ENCODE measurements at places on chromosomes 1 and 21.

GRCh38 chr1:72936151-72936740 is 653.9 kb upstream of the NEGR1 start:
- DNase-seq = peak; percentile 27

GRCh38 chr1:28259934-28260802 is 850 bp downstream of the SESN2 start:
- peak; percentile 87 for DNase-seq

- peak; percentile 61 for DNase-seq
Measured at GRCh38 chr21:32413697-32414578, 1.4 kb downstream of the EVA1C start.

DNA sequence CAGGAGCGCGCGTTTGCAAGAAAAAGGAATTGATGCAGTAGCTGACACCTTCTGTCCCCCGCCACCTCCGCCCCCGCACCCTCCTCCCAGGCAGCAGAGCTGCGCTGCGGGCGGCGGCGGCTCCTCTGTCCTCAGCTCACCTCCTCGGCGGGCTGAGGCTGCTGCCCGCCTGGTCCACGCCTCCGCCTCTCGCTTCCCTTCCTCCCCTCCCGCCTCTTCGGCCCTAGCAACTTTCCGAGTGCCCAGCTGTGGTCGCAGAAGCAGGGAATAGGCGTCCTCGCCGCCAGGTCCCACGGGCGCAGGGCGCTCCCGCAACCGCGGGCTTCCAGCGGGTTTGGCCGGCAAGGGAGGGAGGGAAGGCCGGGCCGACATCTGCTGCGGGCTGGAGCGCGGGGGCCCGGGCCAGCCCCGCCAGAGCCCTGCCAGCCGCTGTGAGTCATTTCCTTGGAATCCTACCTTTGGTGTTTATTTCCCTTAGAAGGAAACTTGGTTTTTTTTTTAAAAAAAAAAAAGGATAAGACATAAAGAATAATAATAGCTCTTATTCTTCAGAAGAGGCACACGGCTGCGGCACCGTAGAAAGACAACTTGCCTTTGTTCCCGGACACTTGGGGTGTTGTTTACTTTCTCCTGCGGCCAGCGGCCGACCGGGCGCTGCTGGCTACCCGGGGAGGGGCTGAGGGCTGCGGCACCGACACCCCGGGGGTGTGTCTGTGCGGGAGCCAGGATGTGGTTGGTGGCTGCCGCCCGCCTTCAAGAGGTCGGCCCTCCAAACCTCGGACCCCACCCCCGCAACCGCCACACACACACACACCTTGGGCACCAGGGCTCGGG is 1.1 kb downstream of the SERTAD4 start:
- DNase-seq = peak; percentile 74

DNA sequence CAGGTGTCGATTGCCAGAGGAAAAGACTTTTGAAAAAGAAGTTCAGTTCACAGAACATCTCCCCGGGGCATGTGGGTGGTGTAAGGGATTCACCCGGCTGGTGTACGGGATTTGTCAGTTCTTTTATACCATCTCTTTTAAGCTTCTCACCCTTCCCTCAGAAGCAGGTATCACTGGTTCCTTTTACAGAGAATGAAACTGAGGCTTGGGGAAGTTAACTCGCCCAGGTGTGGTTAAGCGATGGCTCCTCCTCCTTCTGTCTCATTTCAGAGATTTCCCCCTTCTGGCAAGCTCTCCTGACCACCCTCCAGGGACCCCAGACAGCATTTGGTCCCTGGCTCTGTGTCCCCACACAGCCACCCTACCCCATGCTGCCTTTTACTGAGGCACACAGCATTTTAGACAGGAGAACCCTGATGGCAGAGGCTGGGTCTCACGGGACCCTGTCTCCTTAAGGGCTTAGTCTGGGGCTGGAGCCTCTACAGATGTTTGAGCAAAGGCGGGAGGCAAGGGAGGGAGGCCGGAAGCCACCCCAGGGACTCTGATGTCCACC is 2.8 kb upstream of the ECE1 start:
- DNase-seq = no peak

- peak; percentile 38 for DNase-seq
Measured at GRCh38 chr21:16186742-16187141, 457.0 kb downstream of the USP25 start.

DNA sequence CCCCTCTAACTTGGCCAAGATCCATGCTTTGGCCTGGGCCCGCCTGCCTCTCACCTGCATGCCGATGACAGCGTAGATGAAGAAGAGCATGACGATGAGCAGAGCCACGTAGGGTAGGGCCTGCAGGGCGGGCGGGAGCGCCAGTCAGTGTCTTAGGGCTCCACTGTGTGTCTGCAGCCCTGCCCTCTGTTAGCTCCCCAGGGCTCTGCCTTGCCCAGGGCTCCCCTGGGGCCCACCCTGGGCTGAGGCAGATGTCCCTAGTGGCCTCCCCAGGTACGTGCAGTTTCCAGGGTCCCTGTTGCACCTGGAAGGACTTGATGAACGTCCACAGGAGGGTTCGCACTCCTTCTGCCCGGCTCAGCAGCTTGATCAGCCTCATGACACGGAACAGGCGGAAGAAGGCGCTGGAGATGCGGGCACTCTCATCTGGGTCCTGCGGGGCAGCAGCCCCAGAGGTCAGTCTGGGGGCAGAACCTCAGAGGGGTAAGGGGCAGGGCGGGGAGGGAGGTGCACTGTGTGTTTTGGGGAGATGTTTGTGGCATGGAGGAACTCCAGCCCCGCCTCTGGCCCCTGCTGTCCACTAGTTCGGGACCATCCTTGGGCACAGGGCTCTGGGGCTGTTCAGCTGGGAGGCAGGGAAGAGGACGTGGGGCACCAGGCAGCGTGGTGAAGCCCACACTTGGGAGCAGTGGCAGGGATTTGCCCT is 29.8 kb upstream of the KIF21B start:
- DNase-seq = no peak

GRCh38 chr1:243447844-243448243 is 192.0 kb downstream of the SDCCAG8 start:
- DNase-seq = no peak

GRCh38 chr1:240732390-240732789 is 120.4 kb upstream of the GREM2 start:
- DNase-seq = peak; percentile 56

- no peak for DNase-seq
Measured at GRCh38 chr21:41098076-41098475, 69.9 kb upstream of the BACE2 start.

DNA sequence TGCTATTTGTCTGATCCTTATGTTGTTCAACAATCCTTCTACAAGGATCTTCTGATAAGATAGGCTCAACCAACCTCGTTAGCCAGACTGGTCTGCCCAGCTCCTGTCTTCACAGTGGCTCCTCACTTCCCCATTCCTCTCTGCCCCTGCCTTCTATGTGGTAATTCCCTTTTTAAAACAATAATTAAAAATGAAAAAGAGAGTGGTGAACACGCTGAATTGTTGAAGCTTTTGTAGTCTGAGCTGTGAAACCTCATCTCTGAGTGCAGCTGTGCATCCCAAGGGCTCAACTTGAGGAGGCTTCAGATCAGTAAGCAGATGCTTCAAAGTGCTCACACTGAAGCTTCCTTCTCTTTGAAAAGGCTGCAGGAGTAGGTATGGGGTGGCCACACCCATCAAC is 70.7 kb upstream of the JUN start:
- no peak for DNase-seq

DNA sequence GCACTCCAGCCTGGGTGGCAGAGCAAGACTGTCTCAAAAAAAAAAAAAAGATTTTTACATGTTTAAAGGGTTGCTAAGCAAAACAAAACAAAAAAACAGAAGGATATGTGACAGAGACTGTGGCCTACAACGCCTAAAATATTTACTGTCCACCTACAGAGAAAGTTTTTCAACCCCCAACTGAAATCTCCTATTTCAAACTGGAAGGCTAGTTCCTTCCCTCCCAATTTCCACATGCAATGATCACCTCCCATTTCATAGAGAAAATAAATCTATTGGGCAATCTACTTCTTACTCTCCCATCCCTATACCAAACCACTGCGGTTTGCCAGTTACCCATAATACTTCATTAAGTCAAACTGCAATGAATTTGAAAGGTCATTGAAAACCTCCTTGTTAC is 74.2 kb downstream of the ST3GAL3 start:
- no peak for DNase-seq

- DNase-seq = no peak
Measured at GRCh38 chr1:232880354-232880753, 70.1 kb upstream of the NTPCR start.

- peak; percentile 94 for DNase-seq
Measured at GRCh38 chr1:81702903-81703302, 97.8 kb upstream of the ADGRL2 start.

- DNase-seq = no peak
Measured at GRCh38 chr1:99005537-99005942, 879 bp upstream of the PLPPR5 start.

GRCh38 chr1:192133350-192133926 is 24.8 kb upstream of the RGS18 start:
- peak; percentile 17 for DNase-seq

DNA sequence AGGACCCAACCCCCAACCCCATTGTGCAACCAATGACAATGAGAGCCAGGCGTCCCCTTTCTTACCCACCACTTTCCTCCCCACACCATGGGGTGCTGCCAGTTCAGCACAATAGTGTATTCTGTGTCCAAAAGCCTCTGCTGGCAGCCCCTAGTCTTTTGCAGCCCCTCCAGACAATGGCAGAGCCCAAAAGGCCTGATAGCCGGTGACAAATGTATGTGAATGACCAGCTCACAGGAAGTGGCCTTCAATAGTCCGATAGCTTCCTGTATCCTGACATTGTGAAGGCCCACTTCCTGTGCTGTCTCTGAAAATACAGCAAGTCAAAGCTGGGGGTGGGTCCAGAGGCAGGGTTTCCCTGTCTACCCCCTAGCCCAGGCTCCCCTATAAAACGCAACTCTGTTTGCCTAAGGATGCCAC is 16.6 kb downstream of the SMIM12 start:
- DNase-seq = no peak

GRCh38 chr1:46131712-46132528 is 509 bp downstream of the PIK3R3 start:
- no peak for DNase-seq

GRCh38 chr1:153387001-153387400 is 3.9 kb downstream of the S100A8 start:
- DNase-seq = no peak

- no peak for DNase-seq
Measured at GRCh38 chr1:9151328-9151860, 22.5 kb upstream of the GPR157 start.

- DNase-seq = peak; percentile 59
Measured at GRCh38 chr1:41758500-41758899, 160.2 kb downstream of the HIVEP3 start.

- DNase-seq = no peak
Measured at GRCh38 chr1:3353876-3354275, 100.6 kb upstream of the ARHGEF16 start.

DNA sequence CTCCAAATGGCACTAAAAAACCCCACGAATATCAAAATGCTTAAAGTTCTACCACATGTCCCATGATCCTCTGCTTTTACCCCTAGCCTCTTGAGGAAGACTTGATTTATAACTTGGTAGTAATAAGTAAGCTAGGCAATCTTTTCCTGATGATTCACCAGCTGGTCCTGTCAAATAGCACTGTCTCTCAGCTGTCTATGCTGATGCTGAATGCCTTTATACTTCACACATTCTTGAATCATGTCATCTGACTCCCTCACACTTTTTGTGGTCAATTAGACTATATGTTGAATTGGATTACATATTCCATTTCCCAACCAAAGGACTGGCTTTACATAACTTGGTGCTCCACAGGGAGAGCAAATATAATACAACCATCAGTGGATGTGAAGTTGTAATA is 16.6 kb downstream of the C21orf91 start:
- DNase-seq = peak; percentile 70

- peak; percentile 51 for DNase-seq
Measured at GRCh38 chr1:67646145-67647035, 38.6 kb upstream of the GADD45A start.

GRCh38 chr1:176567190-176567794 is 104.3 kb downstream of the PAPPA2 start:
- DNase-seq = peak; percentile 62

- peak; percentile 68 for DNase-seq
Measured at GRCh38 chr1:225772323-225772768, 5.3 kb upstream of the SRP9 start.

DNA sequence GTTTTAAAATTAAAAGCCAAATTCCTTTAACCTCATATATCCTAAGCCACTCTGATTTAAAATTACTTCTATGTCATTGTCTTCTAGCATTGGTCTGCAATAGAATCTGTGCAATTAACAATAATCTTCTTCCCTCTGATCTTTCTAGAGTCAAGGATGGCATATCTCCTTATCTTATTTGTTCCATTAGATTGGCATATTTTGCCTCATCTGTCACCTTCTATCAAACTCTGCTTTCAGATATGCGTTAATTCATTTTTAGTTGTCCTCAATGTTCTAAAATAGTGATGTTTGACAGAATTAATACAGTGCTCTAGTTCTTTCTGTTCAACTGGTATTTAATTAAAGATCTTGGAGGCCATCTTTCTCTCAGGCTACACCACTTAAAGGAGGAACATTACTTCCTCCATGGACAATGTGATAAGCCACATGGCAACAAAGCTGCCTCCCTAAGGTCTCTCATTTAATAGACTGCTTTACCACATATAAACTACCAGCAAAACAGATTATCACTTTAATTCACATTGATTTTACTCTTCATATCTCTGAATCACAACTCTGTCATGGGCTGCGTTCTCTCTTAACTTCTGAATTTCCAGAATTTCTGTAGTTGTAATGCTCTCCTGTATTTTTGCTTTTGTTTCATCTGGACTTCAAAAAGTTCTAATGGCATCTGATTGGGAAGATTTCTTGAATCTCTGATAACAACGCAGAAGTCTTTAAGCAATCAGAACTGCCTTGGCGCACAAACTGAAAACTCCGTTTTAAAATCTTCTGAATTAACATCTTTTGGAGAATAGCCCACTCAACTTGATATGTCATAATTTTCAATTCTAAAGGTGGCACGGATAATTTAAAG is 2.8 kb downstream of the NRIP1 start:
- DNase-seq = no peak

DNA sequence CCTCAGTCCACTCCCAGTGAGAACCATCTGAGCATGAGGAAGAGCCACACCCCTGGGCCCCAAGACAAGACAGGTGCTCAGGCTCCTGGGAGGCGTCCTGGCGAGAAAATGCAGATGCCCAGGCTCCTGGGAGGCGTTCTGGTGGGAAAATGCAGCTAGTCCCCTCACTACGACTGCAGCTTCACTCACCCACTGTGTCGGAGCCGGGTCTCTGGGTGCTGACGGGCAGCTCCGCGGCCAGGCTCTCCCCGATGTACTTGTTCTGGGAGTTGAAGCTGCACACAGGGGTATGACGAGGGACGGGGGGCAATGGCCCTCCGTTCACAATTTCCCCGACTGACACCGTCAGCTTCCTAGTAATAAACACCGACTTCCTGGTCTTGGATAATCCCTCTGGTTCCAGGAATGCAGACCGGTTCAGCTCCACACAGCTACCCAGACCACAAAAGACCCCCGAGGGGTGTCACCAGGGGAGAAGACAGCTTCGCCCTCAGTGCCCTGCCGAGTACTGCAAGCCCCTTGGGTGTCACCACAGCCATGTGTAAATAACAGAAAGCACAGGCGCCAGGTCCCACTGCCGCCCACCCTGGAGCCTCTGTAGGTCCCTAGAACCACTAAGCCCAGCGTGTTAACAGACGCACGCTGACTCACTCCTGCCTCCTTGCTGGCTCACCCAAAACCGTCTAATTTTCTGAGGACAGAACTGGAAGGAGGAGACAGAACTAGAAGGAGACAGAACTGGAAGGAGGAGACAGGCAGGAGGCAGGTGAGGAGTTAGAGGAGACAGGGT is 19.5 kb downstream of the MCM3AP start:
- DNase-seq = no peak
